Smooth muscle cell of bladder (primary cell): ENCODE measurements at places on chromosomes 2 and 18. TPM values are rescaled to one million over a fixed set of nuclear protein-coding genes. Genes with fewer than 3 reads are reported as not detected.

The TXNDC2 gene
- total RNA-seq = under 0.01 TPM in 2 replicates

The BABAM2 gene
- 14.9 and 18.8 TPM in 2 replicates for total RNA-seq

The LCT gene
- not detected in 2 replicates for total RNA-seq

The ZNF521 gene
- total RNA-seq = 25.0 and 37.3 TPM in 2 replicates

The SEPTIN2 gene
- total RNA-seq = 358 and 366 TPM in 2 replicates

The RBKS gene
- 1.6 and 2.4 TPM in 2 replicates for total RNA-seq
